ENCODE measurements at places on chromosomes 3 and 15.

- DNase-seq: no peak
Measured at GRCh38 chr15:61880084-61880483, 180.2 kb downstream of the VPS13C start.

DNA sequence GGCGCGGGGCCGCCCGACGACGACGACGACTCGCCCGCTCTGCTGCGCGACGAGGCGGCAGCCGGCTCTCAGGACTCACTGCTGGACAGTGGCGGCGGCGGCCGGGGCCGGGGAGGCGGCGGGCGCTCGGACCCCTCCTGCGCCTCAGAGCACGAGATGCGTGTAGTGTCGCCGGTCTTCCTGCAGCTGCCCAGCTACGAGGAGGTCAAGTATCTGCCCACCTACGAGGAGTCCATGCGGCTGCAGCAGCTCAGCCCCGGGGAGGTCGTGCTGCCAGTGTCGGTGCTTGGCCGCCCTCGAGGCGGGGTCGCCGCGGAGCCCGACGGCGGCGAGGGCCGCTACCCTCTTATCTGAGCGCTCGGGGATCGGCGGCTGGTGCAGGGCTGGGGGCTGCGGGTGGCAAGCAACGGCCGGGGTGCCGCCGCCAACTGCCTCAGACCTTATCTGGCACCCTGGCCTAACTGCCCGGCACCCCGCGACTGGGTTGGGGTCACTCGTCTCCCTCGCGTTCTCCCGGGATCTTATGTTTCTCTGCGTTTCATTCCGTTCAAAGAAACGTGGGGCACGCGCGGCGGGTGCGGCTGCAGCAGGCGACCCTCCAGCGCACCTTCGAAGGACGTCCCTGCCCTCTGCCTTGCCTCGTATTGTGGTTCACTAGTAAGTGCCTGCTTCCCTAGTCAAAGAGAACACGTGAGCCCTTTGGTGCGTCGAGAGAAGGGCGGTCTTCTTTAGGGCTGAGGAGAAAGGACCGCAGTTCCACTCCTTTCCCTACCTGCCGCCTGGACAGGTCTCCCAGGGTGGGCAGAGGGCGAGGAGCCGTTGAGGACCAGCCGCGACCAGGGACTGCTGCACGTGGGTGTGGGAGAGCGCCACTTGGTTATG, 1.0 kb downstream of the C3orf80 start:
- no peak for DNase-seq

- DNase-seq: peak; percentile 54
Measured at GRCh38 chr15:31391687-31392671, 65.3 kb downstream of the KLF13 start.

DNA sequence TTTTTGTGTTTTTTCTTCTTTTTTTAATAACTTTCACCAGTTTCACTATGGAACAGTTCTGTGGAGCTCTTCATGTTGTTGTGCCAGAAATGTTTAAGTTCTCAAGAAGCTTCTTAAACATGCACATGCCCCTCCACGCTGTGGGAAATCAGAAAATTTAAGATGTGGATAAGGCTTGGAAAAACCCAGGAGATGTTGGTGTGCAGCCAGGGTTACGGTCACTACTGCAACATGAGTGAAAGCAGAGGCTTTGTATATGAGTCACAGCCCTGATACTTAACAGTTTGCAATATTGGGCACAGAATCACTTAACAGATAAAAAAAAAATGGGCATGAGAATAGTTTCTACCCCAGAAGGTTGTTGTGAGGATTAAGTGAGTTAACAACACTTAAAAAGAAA, 399.9 kb downstream of the LRTM1 start:
- no peak for DNase-seq

- no peak for DNase-seq
Measured at GRCh38 chr3:16374047-16374934, 109.3 kb downstream of the OXNAD1 start.

- no peak for DNase-seq
Measured at GRCh38 chr3:186260726-186261125, 101.3 kb downstream of the DGKG start.

GRCh38 chr15:61383421-61383820, 154.3 kb upstream of the RORA start:
- no peak for DNase-seq

DNA sequence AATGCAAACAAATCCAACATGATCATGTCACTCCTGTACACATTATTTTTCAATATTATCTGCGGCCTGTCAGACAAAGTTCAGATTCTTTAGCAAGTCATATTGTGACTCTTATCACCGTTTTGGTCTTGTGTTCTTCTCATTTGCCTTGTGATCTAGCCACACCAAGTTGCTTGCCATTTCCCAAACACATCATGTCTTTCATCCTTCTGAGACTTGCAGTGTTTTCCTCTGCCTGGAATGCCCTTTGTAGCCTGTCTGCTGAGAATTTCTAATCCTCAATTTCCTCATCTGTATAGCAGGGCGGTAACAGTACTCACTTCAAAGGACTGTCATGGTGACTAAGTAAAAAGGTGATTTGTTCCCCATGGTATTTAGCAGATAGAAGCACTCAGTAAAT, 135.0 kb downstream of the GREM1 start:
- DNase-seq: no peak

- DNase-seq: no peak
Measured at GRCh38 chr15:41276831-41277230, 45.8 kb downstream of the CHP1 start.

- peak; percentile 83 for DNase-seq
Measured at GRCh38 chr15:70974004-70974832, 81.6 kb downstream of the LRRC49 start.

- no peak for DNase-seq
Measured at GRCh38 chr3:71120012-71120411, 463.5 kb downstream of the FOXP1 start.

DNA sequence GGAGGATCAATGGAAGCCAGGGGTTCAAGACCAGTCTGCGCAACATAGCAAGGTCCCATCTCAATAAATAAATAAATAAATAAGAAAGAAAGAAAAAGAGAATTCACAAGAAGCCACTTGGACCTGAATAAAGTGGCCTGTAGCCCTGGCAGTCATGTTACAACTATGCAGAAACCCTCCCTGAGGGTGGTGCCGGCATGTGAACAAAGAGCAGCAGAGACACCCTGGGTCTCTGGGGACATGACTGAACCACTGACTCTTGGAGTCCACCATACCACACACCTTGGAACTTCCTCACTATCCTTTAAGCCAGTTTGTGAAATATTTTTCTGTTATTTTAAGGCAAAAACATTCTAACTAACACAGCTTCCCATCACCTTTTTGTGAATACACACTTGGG, 93.0 kb downstream of the MEIS2 start:
- no peak for DNase-seq
